Thoracic aorta (tissue), 2 donors: ENCODE measurements at places on chromosomes 3 and 15. TPM values are rescaled to one million over a fixed set of nuclear protein-coding genes. Genes with fewer than 3 reads are reported as not detected.

DNA sequence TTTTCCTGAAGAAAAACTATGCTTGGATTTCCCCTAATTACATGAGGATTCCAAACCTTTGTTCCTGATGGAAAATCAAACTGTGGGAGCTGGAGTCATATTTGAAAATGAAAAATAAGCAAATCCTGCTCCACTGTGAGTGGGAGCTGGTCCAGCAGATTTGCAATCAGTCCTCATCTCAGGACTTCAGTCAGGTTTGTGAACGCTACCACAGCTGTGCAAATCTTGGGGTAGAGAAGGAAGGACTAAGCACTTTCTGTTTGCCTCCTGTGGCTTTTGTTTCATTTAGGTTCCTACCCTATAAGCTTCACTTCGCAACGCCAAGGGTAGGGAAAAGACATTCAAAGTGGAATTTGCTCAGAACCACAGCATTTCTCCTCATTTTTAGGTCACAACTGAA lies 238.2 kb downstream of the TUSC7 start:
- no peak overlapping the region for H3K27ac ChIP-seq
- peaks cover 45% of the 10 kb centered on the region for H3K4me1 ChIP-seq
- DNase-seq, result no peak
- no peaks in the 10 kb centered on the region for H3K27me3 ChIP-seq
- no peaks in the 10 kb centered on the region for H3K36me3 ChIP-seq

DNA sequence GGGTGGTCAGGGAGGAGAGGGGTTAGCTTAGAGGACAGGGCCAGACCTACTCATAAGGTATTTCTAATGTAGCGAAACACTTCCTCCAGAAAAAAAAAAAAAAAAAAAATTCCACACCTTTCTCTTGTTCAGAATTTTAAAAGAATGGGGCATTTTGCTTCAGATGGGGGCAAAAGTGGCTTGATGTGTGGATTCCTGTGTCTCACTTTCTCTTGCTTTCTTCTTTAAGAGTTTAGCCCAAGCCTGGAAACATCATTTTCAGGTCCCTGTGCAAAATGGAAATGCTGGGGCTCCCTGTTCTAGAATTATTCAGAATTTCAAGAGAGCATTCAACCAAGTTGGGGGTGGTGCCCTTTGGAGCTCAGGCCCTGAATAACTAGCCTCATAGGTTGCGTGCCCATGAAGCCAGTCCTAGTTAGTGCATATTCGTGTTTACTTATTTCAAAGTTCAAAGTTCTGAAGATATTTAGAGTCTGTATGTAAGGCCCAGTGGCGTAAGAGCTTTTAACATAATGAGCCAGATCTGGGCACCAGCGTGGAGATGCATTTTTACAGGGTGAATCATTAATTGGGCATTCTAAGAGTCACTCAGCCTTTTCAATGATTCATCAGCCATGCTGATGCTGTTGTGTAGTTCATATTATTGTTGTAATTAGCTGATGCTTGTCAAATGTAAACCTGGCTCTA lies 104.5 kb downstream of the RPLP1 start:
- H3K36me3 ChIP-seq, result no peaks in the 10 kb centered on the region
- no peak for DNase-seq
- no peaks in the 10 kb centered on the region for H3K27me3 ChIP-seq

DNA sequence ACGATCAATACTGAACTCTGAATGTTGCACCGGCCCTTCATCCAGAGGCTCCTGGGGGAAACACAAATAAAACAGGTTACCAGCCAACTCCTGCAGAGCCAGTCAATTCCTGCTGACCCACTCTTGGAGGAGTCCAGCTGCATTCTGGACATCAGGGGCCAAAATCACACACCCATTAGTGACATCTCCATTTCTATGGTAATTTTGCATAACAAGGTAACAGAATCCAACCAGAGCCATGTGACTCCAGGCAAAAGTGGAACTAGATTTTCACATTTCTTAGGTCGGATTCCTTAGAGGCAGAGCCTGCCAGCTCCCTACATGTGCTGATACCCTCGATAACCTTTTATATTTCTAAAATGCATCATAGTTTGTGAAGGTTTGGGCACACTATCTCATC lies 119.2 kb upstream of the CTNNB1 start:
- H3K36me3 ChIP-seq, result no peaks in the 10 kb centered on the region
- no peak overlapping the region for H3K27ac ChIP-seq
- H3K4me1 ChIP-seq, result no peaks in the 10 kb centered on the region
- H3K4me3 ChIP-seq, result no peak overlapping the region
- no peak for DNase-seq

DNA sequence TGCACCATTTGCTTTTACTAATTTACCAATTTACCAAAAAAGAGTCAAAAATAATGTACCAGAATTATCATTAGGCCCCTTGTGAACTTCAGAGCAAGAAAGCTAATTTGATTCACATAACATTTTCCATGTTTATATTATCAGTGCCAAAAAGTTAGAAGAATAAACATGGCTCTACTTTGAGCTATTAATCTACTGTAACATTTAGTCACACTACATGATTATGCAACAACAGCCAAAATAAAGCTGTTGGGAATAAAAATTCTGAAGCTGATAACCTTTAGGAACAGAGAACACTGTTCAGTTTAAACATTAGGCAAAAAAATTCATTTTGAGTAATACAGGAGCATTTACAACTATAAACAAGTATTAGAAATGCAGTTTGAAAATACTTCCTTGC lies 63.6 kb downstream of the PROS1 start:
- H3K4me1 ChIP-seq, result peaks cover 20% of the 10 kb centered on the region
- H3K27ac ChIP-seq, result no peak overlapping the region
- DNase-seq, result no peak
- H3K36me3 ChIP-seq, result no peaks in the 10 kb centered on the region

- no peak overlapping the region for H3K27ac ChIP-seq
- no peaks in the 10 kb centered on the region for H3K36me3 ChIP-seq
- peaks cover 11% of the 10 kb centered on the region for H3K4me1 ChIP-seq
- no peak overlapping the region for H3K4me3 ChIP-seq
- no peak for DNase-seq
- H3K27me3 ChIP-seq, result no peaks in the 10 kb centered on the region
Measured at GRCh38 chr3:169760479-169760878, 4.4 kb downstream of the TERC start.

- H3K36me3 ChIP-seq, result peaks cover 7% of the 10 kb centered on the region
- H3K27ac ChIP-seq, result no peak overlapping the region
- no peak overlapping the region for H3K4me3 ChIP-seq
- H3K4me1 ChIP-seq, result no peaks in the 10 kb centered on the region
- no peak for DNase-seq
Measured at GRCh38 chr3:100299016-100299415, 35.5 kb upstream of the NIT2 start.

Gene CCR1
- 27.7 TPM for total RNA-seq

DNA sequence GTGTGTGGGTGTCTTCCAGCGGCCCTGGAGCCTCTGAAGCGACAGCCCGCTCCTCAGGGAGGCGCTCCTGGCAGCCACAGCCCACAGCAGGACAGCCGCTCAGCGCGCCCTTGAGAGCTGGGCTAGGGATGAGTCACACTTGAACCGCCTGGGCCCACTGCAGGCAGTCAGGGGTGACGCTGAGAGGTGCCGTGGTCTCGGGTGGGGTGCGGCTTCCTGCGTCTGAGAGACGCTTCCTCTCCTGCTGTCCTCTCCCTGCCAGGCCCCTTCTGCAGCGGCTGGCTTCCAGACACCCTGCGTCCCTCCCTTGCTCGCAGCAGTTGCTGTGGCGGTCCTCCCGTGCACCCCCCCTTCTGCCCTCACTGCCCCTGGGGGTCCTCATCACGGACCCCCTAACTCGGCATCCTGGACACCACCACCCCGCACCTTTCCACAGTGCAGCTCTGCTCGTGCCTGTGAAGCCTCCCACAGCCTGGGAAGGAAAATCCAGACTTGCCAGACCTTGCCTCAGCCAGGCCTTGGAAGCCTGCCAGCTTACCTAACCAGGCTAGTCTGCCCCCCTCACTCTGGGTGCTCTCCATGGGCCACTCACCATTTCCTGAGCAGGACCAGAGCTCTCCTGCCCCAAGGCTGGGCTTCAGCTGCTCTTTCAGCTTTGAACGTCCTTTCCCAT lies 1.1 kb upstream of the SPTBN5 start:
- H3K27me3 ChIP-seq, result no peaks in the 10 kb centered on the region
- peak overlapping the region; percentile 58 for H3K4me3 ChIP-seq
- H3K4me1 ChIP-seq, result peaks cover 7% of the 10 kb centered on the region
- DNase-seq, result peak; percentile 55

Gene EEFSEC
- 17.5 TPM for total RNA-seq

DNA sequence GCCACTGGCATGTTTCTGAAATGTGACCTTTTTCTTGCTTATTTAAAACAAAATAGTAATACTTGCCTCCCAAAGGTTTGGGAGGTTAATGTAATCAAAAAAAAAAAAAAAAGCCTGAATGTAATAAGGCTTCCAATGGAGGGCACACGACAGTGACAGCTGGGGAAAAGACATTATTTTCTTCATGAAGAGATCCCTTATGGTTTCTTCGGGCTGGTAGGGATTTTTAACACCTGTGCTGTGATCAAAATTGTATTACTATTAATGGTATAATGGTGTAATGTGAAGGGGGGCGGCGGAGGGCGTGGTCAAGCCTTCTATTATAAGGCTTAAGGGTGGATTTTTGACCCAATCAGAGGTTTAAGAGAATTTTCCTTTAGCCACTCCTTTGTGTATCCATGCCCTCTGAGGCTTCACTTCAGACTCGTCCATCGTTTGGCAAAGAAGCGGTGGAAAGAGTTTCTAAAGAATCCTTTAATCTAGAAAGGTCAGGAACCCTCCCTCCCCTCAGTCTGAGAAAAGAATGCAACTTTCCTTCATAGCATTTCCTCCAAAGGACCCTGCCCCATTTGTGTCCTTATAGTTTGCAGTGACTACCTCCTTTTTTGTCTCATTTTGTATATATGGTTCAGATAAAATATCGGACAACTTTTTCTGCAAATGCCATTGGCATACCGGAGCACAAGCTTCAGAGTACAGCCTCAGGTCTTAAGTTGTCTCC lies 89.5 kb upstream of the CHD2 start:
- H3K27ac ChIP-seq, result peak overlapping the region; percentile 94
- no peaks in the 10 kb centered on the region for H3K27me3 ChIP-seq
- no peak for DNase-seq
- H3K4me3 ChIP-seq, result peak overlapping the region; percentile 77

DNA sequence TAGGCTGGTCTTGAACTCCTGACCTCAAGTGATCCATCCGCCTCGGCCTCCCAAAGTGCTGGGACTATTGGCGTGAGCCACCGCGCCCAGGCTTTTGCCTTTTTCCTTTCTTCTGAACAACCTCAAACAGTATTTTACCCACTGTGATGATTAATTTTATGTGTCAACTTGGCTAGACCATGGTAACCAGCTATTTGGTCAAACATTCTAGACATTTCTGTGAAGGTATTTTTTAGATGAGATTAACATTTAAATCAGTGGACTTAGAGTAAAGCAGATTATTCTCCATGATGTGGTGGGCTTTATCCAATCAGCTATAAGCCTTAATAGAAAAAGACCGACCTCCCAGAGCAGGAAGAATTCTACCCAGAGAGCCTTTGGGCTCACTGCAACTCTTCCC lies 6.0 kb downstream of the SPATA12 start:
- DNase-seq, result no peak
- H3K36me3 ChIP-seq, result no peaks in the 10 kb centered on the region
- no peak overlapping the region for H3K4me3 ChIP-seq
- H3K27ac ChIP-seq, result no peak overlapping the region
- peaks cover 11% of the 10 kb centered on the region for H3K4me1 ChIP-seq

Gene UBE2Q2
- 31.5 TPM for total RNA-seq

Gene UCN2
- total RNA-seq, result not detected

DNA sequence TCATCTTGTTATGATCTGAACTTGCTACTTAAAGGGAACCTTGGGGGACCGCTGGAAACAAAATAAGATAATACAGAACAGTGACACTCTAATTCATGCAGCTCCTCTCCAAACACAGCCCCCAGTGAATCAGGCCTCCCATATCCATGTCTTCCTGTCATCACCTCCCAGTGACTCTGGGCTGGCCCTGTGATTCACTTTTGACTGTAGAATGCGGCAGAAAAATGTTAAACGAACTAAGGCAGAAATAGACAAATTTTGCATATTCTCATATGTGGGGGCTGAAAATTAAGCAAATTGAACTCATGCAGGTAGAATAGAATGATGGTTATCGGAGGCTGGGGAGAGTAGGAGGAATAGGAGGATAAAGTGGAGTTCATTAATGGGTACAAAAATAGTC lies 20.2 kb upstream of the GADL1 start:
- no peaks in the 10 kb centered on the region for H3K27me3 ChIP-seq
- no peak overlapping the region for H3K4me3 ChIP-seq
- H3K4me1 ChIP-seq, result no peaks in the 10 kb centered on the region

DNA sequence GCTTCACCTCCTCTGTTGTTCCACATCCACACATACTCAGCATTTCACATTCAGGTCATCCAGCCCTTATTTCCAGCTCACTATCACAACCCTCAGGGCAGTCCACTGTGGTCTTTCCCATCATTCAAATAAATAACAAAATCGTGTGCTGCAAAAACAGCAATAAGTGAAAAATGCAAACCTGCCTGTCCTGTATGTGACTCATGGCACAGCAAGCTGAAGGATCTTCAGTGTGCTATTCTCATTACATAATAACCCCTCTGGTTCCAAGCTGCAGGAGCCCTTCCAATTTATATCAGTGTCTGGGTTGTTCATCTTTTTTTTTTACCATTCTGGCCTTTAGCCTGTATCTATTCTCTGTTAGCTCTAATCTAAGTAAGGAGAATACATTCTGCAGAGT lies 185.3 kb upstream of the UBE2E2 start:
- no peaks in the 10 kb centered on the region for H3K27me3 ChIP-seq
- H3K27ac ChIP-seq, result no peak overlapping the region
- H3K4me1 ChIP-seq, result no peaks in the 10 kb centered on the region
- DNase-seq, result no peak
- no peak overlapping the region for H3K4me3 ChIP-seq

DNA sequence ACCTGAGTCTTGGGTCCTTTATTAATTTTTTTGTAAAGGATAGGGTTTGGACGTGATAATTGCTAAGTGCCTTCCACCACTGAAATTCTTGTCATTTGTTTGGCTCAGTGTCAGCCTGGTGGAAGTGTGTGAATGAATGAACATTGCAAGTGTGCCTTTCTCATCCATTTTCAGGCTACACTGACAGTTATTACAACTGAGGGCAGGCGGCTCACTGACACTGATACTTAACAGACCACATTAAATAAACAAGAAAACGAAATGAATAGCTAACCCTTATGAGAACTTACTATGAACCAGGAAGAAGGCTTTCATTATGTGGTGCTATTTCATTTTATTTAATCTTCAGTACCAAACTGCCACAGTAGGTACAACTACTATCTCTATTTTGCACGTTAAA lies 188.8 kb upstream of the CRBN start:
- DNase-seq, result no peak
- H3K27ac ChIP-seq, result no peak overlapping the region
- no peaks in the 10 kb centered on the region for H3K36me3 ChIP-seq
- no peaks in the 10 kb centered on the region for H3K4me1 ChIP-seq

DNA sequence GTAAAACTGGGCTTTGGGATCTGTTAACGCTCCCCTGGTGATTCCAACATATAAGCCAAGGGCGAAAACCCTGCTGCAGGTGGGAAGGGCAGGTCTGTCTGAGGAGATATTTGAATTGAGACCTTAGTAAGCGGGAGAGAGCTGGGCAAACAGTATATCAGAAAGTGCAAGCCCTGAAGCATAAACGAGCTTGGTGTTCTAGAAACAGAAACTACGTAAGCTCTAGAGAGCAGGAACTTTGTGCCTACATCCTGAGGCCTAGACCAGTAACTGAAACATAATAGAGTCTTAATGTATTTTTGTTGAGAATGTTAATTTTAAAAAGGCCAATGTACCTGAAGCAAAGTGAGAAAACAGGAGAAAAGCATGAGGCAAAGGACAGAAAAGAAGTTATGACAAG lies 62.9 kb upstream of the FSIP1 start:
- no peak for DNase-seq
- H3K4me1 ChIP-seq, result no peaks in the 10 kb centered on the region
- H3K4me3 ChIP-seq, result no peak overlapping the region
- no peak overlapping the region for H3K27ac ChIP-seq
